ENCODE measurements at places on chromosomes 2 and 18.
A peak's percentile ranks its signal among the peaks of the same experiment; 100 is the strongest.

- DNase-seq, result no peak
Observed at GRCh38 chr18:40957533-40958070, 997.4 kb upstream of the PIK3C3 start.

GRCh38 chr2:120441744-120442471 is 96.0 kb downstream of the INHBB start:
- DNase-seq, result no peak

DNA sequence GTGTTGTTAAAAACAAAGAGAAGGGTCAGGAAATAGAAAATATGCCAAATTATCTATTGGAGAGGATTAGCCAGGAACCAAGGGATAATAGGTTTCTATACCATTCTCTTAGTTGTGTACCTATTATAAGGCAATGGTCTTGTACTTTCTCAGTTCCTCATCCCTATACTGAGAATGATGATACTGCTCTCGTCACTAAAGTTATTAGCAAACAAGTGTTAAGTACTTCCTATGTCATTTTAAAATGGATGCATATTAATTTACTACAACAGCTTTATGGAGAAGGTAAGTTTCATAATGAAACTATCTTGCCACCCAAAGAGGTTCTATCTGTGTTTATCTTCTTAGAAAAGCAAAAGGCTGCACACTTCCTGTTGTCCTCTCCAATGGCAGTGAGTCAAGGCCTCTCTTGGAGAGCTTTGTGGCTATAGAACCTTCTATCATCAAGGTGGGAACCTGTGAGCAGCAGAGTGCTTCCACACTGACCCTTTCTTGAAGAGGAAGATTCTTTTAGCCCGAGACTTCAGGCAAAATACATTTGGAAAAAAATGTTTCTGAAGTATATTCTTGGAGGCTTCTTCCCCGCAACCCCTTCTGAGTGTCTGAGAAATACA is 460.7 kb upstream of the FANCL start:
- DNase-seq, result no peak

GRCh38 chr2:241015439-241015838 is 17.0 kb downstream of the SNED1 start:
- DNase-seq, result no peak

GRCh38 chr2:128520791-128521190 is 202.1 kb upstream of the HS6ST1 start:
- no peak for DNase-seq

- DNase-seq, result no peak
Observed at GRCh38 chr2:137367361-137367760, 596.9 kb upstream of the HNMT start.

DNA sequence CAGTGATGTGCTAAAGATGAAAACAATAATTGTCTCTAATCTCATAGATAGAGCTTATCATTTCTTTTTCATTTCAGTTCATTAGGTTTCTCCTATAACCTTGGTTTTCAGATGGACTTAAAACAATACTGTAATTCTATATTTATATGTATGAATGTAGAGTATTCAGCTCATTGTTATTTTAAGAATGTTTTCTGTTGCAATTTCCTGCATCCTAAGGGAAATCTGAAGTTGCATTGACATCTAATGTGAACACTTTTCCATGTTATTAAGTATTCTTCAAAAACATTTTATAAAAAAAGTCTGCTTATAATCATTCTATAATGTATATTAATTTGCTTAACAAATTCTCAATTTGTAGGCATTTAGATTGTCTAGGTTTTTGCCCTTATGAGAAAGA is 288.9 kb downstream of the XIRP2 start:
- no peak for DNase-seq

GRCh38 chr2:37454851-37455762 is 110.7 kb downstream of the QPCT start:
- DNase-seq, result no peak

DNA sequence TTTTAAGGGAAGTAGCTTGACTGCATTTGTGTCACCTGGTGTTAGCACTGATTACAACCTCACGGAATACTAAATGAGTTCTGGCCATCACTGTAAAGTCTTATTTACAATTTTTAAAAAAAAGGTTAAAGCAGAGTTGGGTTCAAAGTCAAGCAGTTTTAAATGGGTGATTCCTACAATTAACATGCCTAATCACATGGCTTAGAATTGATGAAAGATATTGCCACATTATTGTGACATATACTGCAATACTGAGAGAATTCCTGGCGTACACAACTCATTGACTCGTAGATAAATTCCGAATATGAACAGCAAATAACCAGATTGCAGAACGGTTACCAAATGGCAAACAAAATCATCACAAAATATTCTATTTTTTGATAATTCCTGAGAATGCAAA is 34.2 kb downstream of the ROCK2 start:
- DNase-seq, result no peak

- DNase-seq, result no peak
Observed at GRCh38 chr2:69012310-69013141, 453 bp upstream of the ANTXR1 start.

DNA sequence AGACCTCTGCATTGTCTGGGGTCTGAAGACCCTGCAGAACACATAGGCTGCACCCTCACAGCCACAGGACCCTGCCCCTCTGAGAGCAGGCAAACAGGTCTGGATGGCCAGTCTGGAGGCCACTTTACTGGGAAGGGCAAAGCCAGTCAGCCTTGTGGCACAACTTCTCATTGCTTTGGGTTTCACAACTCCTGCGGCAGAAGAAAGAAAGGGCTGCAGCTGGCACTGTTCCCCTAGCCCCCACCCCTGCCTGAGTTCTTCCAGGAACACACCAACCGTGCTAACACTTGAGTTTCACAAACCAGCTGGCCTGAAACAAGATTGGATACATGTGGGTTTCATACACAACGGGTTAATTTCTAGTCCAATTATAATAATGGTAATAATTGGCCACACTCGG is 276.5 kb upstream of the MGAT5 start:
- no peak for DNase-seq

DNA sequence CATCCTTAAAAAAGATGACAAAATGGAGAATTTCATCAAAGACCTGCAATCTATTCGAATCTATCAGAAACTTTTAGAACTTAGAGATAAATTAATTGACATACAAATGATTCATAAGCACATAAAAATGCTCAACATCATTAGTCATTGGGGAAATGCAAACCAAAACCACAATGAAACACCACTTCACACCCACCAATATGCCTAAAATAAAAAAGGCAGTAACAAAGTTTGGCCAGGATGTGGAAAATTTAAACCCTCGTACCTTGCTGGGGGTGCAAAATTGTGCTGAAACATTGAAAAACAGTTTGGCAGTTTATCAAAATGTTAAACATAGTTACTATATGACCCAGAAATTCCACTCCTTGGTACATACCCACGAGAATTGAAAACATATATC is 11.5 kb upstream of the EIF2AK3 start:
- DNase-seq, result no peak

GRCh38 chr18:55781481-55781957 is 193.5 kb upstream of the TCF4 start:
- DNase-seq, result no peak

DNA sequence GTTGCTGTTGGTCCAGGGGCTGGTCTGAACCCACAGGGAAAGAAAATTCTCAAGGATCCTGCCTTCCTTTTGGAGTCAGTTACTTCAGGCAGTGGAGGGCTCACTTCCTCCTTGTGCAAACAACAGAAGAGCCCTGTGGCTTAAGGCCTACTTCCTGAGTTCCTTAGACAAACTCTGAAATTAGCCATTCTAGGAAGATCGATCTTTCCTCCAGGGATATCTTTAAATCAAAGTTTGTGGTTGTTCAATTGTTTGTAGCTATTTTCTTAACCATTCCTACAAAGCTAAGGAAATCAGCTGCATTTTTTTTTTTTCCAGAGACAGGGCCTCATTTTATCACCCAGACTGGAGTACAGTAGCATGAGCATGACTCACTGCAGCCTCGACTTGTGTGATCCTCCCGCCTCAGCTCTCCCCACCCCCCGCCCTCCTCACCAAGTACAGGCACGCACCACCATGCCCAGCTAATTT is 156.0 kb downstream of the TANC1 start:
- no peak for DNase-seq

DNA sequence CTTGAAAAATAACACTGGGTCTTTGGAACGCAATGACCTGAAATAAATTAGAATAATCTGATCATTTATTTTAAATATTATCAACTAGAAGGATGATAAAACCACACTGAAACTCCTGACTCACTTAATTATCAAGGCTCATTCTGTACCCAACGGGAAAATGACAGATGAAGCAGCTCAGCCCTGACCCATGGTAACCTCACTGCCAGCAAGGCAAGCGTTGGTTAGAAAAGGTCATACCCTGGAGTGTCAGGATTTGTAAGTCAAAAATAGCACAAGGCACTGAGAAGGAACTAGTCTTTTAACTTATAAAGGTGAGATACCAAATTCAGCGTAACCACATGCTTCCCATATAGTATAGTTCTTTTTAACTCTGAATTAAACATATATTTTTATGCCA is 277.5 kb downstream of the ETAA1 start:
- DNase-seq, result no peak

DNA sequence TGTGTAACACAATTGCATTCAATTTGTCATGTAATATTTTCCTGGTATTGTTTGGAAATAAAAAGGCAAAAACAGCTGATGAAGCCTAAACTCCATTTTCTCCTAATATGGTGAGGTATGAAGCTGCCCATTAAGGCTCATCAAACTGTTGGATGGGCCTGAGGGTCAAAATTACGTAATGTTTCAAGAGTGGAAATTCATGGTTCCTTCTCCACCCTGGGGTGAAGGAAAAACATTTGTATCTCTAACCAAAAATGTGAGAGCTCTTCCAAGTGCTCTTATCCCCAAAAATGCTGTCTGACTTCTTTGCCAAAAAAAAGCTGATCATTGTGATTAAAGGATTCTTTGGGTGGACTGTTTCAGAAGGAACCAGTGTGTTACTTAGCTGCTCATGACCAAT is 91.8 kb downstream of the ARHGAP28 start:
- no peak for DNase-seq

- no peak for DNase-seq
Observed at GRCh38 chr2:66069937-66070720, 364.8 kb upstream of the MEIS1 start.

- no peak for DNase-seq
Observed at GRCh38 chr2:28463211-28463816, 32.5 kb upstream of the PLB1 start.

GRCh38 chr2:199754766-199755165 is 96.2 kb downstream of the FTCDNL1 start:
- no peak for DNase-seq

- no peak for DNase-seq
Observed at GRCh38 chr2:239890206-239890746, 134.9 kb downstream of the NDUFA10 start.

- DNase-seq, result no peak
Observed at GRCh38 chr2:132609101-132609890, 60.7 kb downstream of the LYPD1 start.

GRCh38 chr2:128416109-128416785 is 97.6 kb upstream of the HS6ST1 start:
- no peak for DNase-seq

GRCh38 chr2:221109552-221109951 is 462.6 kb downstream of the EPHA4 start:
- no peak for DNase-seq

DNA sequence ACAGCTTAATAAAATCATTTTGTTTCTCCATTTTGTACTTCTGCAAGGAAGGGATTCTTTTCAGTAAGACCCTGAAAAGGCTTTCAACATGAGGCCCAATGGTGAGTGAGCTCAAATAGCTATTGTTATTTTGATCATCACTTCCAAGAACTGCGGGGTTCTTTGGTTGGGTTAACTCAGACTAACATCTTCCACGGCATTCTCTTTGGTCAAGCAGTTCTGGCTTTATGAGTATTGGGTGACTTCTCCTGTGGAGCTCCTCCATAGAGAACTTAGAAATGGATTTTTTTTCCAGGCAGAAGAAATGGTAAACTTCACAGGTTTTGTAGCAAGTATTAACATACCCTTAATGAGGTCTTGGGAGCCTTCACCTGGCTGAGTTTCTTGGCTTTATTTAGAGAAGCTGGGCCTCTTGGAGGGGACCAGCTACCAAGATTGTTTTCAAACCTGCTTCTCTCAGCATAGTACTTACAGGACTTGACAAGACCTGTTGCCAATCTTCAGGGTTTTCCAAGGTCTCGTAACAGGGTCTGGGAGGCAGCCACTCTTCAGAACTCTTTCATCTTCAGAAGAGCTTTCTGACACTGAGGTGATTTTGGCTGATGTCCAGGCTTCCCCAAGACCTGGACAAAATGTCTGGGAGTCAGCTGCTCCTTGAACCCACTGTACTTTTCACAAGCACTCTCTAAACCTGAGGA is 353.2 kb upstream of the ETAA1 start:
- DNase-seq, result no peak

GRCh38 chr18:6427286-6427685 is 12.6 kb upstream of the L3MBTL4 start:
- no peak for DNase-seq

DNA sequence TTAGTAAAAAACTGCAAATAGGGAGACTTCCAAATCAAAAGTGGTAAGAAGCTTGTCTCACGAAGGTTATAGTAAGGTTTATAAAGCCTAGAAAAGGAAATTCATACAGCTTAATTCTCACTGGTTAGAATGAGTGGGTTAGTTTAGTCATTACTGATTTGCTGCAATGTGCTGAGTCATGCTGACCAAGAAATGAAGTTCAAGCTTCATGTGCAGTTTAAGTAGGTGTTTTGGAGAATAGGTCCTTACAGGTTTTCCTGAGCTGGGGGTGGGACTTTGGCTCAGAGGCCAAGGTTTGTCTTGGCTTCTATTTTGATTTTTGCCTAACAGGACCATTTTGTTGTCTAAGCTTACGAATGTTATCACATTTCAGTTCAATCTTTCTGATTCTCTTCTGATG is 15.1 kb downstream of the CLIP4 start:
- no peak for DNase-seq

GRCh38 chr2:233168919-233169318 is 82.6 kb upstream of the ATG16L1 start:
- no peak for DNase-seq

GRCh38 chr18:32771169-32771751 is 1.6 kb downstream of the KLHL14 start:
- peak; percentile 9 for DNase-seq

DNA sequence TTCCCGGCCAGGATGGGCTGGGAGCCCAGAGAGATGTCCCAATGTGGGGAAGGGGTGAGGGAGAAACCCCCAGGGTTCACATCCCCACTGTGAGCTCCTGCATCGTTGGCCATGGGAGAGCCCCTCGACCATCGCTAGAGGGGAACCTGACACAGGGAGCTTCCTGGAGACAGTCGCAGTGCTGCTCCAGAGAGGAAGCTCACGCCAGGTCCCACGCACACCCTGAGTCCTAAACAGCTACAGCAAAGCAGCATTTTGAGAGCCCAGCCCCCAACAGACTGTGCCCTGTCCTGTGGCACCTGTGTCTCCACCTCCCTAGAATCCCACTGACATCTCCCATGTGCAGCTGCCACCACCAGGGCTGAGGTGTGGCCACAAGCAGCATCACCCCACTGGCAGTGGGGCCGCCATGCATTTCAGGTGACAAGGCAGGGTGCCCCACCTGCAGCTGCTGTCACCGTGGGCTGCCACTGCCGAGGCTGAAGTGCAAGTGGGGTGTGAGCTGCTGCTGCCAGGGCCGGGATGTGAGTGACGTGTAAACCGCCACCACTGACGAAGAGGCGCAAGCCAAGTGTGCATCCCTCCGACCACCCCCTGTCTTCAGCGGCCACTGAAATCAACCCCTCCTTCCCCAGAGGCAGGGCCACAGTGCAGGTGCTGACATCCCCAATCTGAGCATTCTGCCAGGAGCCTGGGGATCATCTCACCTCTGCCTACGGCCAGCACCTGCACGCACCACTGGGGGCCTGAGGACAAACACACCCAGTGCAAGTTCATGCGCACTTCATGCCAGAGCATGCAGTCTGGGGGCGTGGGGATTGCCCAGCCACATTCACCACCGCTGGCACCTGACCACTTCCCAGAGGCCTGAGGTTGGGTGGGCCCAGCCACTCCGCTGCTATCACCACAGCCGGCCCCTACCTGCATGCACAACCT is 467.7 kb upstream of the SALL3 start:
- no peak for DNase-seq

Measured in cortex of kidney (tissue), 1 donor.